ENCODE measurements at places on chromosomes 11 and 22.

DNA sequence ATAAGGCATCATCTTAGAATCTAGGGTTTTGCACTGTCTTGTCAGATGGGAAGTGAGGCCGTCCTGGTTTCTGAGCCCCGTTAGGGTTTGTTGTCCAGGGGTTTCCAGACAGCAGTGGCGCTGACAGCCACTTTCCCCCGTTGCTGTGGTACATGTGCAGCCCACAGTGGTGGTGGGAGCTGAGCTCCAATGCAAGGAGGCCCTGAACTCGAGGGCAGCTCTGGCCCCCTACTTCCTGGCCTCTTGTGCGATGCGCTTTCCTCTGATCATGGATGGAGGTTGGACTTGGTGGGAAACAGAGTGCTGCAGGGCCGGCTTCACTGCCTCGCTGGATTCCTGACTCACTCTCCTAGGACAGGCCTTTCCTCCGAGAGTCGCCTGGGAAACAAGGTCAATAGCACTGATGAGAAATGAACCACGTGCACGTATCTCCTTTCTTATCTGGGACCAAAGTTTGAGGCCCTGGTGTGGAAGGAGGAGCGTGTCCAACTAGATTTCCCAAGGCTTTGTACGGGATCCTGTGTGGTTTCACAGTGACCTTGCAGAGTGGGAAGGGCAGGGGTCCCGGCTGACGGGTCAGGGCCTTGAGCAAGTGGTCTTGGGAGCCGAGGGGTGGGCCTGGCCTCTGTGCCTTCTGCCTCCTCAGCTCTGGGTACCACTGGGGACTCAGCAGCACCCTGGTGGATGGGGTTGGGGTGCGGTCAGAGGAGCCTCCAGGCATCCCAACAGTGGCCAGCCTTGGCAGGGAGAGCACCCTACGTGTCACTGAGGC is 3.7 kb downstream of the PHRF1 start:
- no peak for DNase-seq

DNA sequence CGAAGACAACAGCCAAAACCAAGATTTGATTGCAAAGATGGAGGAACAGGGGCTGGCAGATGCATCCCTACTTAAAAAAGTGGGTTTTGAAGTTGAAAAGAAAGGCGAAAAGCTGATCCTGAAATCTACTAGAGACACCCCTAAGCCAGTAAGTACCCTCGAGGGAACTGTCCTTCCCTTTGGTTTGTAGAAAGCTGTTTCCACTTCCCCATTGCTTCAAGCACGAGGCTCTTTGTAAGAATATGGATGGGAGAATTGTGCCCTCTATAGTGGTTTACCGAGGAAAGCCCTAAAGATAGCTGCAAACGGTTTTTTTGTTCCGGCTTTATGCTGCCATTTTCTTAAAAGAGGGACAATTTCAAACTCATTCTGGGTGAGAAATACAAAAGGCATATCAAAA is 133.9 kb downstream of the WNT7B start:
- DNase-seq, result no peak

GRCh38 chr11:48164836-48165235 is 51.8 kb upstream of the OR4B1 start:
- DNase-seq, result no peak

- DNase-seq, result no peak
These were observed 29.0 kb upstream of the PARVG start for GRCh38 chr22:44151676-44152075.

GRCh38 chr22:50606165-50606945 is 5.8 kb downstream of the MAPK8IP2 start:
- peak; percentile 57 for DNase-seq

GRCh38 chr11:29317694-29318093 is 699.1 kb downstream of the KCNA4 start:
- DNase-seq, result no peak

- DNase-seq, result no peak
These were observed 7.3 kb downstream of the KCNJ11 start for GRCh38 chr11:17381156-17381555.

- DNase-seq, result no peak
These were observed 3.0 kb upstream of the PACSIN3 start for GRCh38 chr11:47189100-47189834.

DNA sequence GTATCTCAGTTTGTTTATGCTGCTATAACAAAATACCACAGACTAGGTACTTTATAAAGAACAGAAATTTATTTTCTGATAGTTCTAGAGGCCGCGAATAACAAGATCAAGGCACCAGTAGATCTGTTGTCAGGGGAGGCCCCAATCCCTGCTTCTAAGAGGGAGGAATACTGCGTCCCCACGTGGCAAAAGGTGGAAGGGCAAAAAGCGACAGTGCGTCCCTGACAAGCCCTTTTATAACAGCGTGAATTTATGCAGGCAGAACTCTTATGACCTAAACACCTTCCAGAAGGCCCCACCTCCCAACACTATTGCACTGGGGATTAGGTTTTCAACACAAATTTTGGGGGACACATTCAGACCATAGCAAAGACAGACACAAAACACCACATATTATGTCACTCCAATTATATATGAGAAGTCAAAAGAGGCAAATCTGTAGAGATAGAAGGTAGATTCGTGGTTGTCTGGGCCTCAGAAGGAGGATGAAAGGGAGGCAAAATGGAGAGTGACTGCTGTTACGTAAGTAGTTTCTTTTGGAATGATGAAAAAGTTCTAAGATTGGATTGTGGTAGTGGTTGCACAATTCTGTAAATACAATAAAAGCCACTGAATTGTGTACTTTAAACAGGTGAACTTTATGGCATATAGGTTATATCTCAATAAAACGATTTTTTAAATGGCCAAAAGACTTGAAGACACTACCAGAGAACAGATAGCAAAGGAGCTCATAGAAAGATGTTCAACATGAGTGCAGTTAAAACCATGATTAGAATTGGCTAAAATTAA is 30.1 kb upstream of the TNRC6B start:
- no peak for DNase-seq

DNA sequence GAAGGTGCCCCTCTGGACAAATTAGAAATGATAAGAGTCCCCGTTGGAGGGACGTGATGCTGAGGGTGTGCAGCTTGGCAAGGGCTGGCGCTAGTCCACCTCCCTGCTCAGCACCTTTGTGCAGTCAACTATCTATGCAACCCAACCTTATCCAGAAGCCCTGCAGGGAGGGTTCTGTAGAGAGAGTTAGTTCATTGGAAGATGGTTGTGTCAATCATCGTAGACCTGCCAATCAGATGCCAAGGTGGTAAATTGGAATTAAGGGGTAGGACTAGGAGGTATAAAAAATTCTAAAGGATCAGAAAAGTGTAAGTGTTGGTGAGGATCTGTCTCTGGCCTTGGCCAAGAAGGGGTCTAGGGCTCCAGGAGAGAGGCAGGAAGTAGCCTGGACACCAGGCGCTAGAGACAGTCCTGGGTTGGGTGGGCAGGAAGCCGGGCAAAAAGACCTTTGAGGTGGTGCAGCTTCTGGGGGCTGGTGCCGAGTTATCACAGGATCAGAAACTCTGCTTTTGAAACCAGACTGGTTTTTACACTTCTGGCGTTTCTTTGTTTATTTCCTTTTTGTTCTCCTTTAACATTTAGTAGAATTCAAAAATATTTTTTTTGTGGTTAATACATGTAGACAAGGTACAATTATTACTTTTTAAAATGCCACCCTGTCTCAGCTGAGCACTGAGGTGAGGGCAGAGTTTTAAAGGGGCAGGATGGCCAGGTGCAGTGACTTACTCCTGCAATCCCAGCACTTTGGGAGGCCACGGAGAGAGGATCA is 1.6 kb downstream of the C1QTNF6 start:
- DNase-seq, result peak; percentile 83

DNA sequence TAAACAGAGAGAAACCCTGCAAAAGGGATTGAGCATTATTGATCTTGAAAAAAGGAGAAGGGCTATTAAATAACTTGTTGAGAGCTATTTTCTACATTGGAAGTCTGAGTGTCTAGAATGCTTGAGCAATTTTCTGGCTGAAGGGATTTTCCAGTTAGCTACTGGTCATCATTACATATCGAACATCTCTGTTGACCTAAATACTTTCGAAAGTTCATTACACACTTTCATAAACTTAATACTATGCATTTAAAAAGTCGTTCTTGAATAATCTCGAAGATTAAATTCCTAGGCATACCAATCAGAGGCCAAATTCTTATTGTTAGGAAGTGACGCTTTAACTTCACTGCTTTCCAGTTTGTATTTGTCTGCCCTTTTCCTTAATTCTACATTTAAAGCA is 13.7 kb downstream of the ETS1 start:
- no peak for DNase-seq

DNA sequence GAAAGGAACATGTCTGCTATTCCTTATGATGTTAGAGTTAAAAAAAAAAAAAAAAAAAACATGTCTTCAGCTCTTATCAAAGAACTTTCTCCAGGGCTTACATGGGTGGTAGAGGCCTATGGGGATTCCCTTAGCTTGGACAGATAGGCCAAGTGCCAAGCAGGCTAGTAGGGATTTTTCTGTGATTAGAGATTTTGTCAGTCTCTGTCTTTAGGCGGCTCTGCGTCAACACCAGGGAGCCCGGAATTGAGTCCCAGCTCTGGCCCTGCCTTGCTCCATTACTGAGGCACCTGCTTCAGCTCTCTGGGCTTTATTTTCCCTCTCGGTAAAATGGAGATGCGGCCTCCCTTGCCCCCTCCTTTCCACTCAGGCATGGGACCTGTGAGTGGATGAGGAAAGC is 13.1 kb downstream of the CRY2 start:
- DNase-seq, result no peak

DNA sequence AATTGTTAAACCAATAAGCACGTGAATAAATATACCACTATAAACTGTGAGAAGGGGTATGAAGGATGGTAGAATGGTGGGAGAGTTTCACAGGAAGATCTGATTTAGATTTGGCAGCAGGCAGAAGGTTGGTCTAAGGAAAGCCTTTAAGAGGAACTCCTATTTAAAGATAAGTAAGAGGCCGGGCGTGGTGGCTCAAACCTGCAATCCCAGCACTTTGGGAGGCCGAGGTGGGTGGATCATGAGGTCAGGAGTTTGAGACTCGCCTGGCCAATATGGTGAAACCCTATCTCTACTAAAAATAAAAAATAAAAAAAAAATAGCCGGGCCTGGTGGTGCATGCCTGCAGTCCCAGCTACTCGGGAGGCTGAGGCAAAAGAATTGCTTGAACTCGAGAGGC is 45.8 kb upstream of the CXCR5 start:
- no peak for DNase-seq

Data from GM13976 (cell line).